ENCODE measurements at places on chromosomes 5 and 9.

- no peak for DNase-seq
Measured at GRCh38 chr5:95727764-95728191, 3.4 kb upstream of the RHOBTB3 start.

DNA sequence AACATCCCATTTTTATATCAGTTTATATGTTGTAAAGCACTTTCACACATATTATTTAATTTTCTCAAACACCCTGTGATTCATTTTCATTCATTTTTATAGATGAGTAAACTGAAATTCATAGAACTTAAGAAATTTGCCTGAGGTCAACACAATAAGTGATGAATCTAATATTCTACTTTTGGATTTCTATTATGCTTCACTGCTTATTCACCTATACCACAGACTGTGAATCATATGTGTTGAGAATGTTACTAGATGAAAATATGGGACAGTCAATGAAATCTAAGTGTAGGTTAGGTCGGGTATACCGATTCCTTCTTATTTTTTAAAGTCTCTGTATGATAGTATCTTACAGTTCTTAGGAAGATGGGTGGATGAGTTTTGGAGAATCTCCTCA lies 24.8 kb downstream of the CDC37L1 start:
- no peak for DNase-seq

- DNase-seq = no peak
Measured at GRCh38 chr5:102853680-102854079, 98.6 kb downstream of the PAM start.

DNA sequence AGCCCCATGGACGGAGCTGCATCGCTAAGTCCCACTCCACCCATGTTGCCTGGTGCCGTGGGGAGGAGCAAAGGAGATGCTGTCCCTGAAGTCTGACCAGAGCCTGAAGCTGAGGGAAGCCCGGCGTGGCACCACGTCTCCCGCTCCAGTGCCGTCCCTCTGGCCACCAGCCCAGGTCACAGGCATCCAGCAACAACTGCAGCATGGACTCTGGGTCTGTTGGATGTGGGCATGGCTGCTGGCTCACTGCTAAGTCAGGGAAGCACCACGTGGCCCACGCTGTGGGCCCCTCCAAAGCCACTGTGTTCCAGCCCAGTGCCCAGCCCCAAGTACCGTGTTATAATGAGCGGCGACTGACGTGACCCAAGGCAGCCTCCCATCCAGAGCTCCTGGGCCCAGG lies 112.6 kb downstream of the SYK start:
- no peak for DNase-seq

DNA sequence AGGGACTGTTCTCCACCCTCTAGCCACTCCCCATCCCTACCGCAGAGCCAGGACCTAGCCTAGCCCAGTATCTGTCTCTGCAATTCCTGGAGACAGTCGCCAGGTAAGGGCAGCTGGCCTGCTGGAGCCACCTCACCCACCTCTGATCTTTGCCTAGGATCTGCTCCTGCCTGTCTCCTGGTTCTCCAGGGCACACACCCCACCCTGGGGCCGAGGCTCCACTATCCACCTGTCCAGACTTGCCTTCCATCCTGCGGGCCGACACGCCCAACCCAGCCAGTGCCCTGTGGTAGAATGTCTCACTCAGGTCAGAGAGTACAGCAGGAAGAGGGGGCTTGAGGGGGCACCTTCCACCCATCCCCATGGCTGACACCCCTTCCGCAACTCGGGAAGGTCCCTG lies 15.7 kb upstream of the AQP7 start:
- DNase-seq = no peak

DNA sequence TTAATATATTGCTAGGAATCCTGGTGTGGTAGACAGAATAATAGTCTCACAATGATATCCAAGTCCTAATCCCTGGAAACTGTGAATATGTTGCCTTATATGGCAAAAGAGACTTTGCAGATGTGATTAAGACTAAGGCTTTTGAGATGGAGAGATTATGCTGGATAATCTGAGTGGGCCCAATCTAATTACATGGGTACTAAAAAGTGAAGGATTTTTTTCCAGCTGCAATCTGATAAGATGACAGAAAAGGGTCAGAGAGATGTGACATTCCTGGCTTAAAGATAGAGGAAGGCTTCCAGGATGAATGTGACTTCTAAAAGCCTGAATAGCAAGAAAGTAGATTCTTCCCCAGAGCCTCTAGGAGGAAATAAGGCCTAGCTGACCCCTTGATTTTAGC lies 80.7 kb upstream of the MPDZ start:
- no peak for DNase-seq

- DNase-seq = no peak
Measured at GRCh38 chr5:57383093-57383861, 99.3 kb downstream of the ACTBL2 start.

DNA sequence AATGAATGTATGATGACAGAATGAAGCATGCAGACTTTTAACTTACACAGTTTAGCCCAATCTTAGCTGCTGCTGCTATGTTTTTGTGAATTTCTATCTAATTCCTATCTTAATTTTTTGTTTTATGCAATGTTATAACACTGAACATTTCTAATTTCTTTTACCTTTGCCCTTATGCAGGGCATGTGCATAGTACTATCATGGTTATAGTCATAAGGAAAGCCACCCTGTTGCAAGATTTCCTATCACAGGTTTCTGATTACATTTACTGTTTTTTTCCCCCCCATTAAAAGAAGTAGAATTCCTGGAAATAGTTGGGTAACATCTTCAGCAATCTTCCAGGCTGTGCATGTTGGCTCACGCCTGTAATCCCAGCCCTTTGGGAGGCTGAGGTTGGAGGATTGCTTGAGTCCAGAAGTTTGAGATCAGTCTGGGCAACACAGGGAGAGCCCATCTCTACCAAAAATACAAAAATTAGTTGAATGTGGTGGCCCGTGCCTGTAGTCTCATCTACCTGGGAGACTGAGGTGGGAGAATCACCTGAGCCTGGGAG lies 164.4 kb downstream of the KDM4C start:
- no peak for DNase-seq

DNA sequence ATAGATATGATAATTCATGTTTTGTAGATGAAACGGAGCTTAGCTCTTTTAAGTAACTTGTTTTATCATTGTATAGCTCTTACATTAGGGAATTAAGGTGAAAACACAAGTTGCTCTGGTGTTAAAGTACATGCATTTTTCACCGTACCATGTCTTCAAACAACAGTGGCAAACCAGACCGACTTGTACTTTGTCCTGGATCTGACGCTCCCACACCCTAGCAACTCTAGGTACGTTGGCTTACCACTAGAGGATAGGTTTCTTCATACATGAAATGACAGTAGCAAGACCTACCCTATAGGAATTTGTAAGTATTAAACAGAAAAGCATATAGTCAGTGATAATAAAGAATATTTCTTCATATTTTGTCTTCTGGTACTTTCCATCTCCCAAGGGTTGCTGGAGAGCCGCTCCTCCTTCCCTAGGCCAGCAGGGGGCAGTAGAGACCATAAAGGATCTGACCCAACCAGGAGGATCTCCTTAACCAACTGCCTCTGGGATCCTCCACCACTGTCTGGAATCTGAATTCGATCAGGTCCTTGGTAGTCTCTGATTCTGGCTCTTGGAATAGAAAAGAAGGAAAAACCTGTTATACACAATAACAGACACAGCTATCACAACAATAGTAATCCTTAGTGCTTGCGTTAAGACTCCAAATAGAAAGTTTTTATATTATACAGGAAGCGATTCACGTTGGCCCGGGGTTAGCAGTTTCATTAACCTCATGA lies 136.7 kb downstream of the CAVIN4 start:
- DNase-seq = no peak

DNA sequence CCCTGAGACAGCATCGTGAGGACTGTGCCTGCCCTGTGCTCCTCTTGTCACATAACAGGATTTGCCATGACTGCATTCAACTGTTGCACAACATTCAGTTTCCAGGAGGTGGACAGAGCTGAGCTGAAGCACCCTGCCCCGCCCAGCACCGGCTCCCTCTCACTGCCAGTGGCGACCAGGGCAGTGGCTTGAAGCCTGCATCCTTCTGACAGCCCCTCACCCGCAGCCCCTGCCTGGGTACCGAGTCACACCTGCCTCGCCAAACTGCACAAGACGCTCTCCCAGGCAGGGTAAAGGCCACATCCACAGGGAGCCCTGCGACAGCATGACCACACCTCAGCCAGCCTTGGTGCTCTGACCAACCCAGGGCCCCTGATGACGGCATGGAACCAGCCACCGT lies 59.9 kb upstream of the ZNF354A start:
- no peak for DNase-seq

GRCh38 chr9:75039009-75039408 lies 10.9 kb upstream of the CARNMT1 start:
- no peak for DNase-seq

GRCh38 chr9:84858364-84858763 lies 188.8 kb downstream of the NTRK2 start:
- DNase-seq = no peak

- no peak for DNase-seq
Measured at GRCh38 chr5:83925321-83925954, 204.8 kb upstream of the HAPLN1 start.

DNA sequence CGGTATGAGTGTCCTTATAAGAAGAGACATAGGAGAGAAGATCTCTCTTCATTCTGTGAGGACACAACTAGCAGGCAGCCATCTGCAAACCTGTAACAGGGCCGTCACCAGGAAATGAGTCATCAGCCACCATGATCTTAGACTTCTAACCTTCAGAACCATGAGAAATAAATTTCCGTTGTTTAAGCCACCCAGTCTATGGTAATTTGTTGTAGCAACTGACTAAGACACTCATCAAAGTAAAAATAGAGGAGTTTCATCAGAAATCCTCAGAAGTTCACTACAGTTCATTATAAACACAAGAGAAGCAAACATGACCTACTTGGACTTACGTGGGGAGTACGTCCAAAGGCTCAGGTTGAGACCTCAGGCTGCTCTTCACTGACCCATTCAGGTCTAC lies 357.7 kb downstream of the SEMA5A start:
- DNase-seq = no peak

GRCh38 chr5:1975898-1976765 lies 93.4 kb upstream of the IRX4 start:
- no peak for DNase-seq

DNA sequence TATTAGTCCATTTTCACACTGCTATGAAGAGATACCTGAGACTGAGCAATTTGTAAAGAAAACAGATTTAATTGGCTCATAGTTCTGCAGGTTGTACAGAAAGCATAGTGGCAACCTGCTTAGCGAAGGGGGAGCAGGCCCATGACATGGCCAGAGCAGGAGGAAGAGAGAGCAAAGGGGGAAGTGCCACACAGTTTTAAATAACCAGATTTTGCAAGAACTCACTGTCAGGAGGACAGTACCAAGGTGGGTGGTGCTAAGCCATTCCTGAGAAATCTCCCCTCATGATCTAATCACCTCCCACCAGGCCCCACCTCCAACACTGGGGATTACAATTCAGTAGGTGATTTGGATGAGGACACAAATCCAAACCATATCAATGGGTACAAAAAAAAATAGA lies 16.8 kb upstream of the PCSK5 start:
- DNase-seq = no peak

DNA sequence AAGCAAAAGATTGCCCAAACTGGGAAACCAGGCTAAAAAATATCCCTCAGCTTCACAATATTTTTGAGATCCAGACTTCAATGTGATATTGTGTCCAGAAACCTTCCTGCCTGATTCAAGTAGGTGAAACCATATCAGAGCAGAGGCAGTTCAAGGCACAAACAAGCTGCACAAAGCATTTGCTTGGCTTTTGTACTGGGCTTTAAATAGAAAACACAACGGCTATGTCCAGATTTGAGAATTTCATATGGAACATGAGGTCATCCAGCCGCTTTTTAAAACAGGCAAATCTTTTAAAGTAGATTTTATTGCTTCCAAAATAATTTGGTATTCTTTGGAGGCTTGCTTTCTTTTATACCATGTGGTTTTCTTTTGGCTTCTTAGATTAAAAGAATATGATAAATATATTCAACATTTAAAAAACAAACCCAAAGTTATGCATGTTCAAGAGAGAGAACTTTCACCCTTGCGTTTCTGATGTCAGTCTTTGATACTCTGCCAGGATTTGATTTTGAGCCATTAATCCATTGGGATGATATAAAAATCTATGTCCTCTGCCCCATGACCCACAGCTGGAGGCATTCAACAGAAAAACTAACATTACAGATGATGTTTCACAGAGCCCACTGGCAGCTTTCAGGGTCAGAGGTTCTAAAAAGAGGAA lies 29.0 kb upstream of the CCDC112 start:
- DNase-seq = no peak

GRCh38 chr5:97163360-97163764 lies 19.7 kb downstream of the RIOK2 start:
- no peak for DNase-seq

GRCh38 chr5:149429839-149430721 lies 51.0 kb upstream of the IL17B start:
- DNase-seq = no peak

- DNase-seq = no peak
Measured at GRCh38 chr9:77097335-77097734, 77.9 kb downstream of the FOXB2 start.

DNA sequence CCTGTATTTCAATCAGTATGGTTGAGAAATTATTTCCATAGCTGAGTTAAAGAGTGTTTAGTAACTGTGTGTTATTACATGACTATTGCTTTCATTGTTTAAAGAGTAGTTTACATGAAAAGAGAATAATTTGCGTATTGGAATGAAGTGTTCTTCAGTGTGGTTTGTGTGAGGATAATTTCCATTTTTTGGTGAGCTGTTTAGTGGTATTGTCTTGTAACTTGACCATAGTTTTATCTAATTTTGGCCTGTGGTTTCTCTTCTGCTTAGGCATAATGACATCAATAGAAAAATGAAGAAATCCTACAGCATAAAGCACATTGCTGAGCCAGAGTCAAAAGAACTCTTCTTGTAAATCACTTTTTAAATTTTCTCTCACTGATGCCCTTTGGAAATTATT lies 151.2 kb downstream of the SNCAIP start:
- DNase-seq = no peak

- no peak for DNase-seq
Measured at GRCh38 chr5:76099756-76100155, 16.6 kb downstream of the SV2C start.

DNA sequence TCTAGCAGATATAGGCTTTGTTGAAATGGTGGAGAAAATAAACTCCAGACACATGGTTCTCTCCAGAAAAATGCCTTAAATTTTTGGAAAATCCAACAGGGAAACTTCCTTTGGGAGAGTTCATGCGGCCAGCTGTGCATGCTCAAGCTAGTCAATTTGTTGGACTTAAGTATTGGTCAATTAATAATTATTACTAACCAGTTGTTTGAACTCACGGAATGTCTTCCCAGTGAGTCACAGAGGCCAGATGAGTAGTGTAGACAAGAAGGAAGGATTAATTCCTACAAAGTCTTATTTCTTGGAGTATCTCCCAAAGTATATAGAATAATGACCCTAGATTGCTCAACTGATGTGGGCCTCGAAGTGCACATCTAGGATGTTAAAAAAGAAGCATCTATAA lies 103.6 kb downstream of the MACIR start:
- no peak for DNase-seq

GRCh38 chr5:154722936-154723335 lies 32.2 kb upstream of the LARP1 start:
- DNase-seq = no peak

- DNase-seq = no peak
Measured at GRCh38 chr5:136052692-136053335, 24.0 kb downstream of the TGFBI start.

Data from stimulated activated CD4-positive, alpha-beta T cell treated with anti-CD3 and anti-CD28 coated beads, Interleukin-15, amount 100 ng/mL, for 1 hour (primary cell).